Stimulated activated CD8-positive, alpha-beta memory T cell treated with anti-CD3 and anti-CD28 coated beads, Interleukin-7, amount 100 ng/mL, for 48 hours (primary cell): ENCODE measurements at places on chromosomes 7 and 10.

GRCh38 chr7:134420424-134421125 lies 38.3 kb downstream of the AKR1B1 start:
- no peak for DNase-seq

GRCh38 chr10:17056781-17057428 lies 72.7 kb downstream of the CUBN start:
- no peak for DNase-seq

DNA sequence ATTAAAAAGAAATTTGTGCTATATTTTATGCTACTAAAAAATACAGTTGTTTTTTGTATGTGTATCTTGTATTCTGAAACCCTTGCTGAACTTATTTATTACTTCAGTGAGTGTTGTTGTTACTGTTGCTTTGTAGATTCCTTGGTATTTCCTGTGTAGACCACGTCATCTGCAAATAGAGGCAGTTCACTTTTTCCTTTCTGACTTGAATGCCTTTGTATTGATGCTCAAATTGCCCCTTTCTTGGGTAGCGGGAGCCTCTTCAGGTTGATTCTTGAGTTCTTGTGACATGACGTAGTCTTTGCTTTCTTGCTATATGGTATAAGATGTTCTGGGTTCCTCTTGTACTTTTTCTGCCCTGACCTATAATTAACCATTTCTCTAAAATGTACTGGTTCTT lies 504.1 kb downstream of the SDK1 start:
- DNase-seq, result no peak

GRCh38 chr10:23606456-23606855 lies 167.6 kb downstream of the OTUD1 start:
- DNase-seq, result no peak

- no peak for DNase-seq
Measured at GRCh38 chr10:119784340-119785067, 58.7 kb downstream of the INPP5F start.

GRCh38 chr7:152667958-152668357 lies 8.0 kb downstream of the XRCC2 start:
- DNase-seq, result no peak

GRCh38 chr10:3941676-3942075 lies 156.7 kb upstream of the KLF6 start:
- DNase-seq, result no peak

DNA sequence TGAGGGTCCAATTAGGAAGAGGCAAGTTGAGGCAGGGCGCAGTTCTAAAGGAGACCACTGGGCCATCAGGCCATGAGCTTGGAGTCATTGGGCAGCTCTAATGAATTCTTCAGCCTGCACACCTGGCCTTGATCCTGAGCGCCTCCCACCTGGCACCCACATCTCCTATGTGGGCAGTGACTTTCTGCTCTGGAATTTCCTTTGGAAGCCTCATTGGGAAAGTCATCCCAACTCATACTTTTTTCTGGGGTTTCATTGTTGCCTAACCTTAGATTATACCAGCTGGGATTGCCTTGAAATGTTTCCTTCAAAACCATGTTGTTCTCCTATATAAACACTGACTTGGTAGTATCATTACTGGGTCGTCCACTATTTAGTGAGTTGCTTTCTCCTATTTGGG lies 54.1 kb downstream of the PLPP4 start:
- DNase-seq, result no peak

DNA sequence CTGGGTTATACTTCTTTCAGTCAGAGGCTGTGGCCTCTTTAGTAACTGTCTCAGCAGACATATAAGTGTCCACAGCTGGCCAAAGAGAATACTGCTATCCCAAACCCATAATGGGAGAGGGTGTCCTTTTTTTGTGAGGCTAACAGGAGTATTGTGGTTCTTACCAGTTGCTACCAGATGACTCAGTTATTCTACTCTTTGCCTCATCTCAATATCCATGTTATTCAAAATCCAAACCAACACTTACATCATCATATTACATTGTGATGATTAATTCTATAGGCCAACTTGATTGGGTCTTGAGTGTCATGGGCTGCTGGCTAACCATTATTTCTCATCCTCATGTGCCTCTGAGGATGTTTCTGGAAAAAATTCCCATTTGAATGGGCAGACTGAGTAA lies 120.9 kb downstream of the TMEM168 start:
- DNase-seq, result no peak

GRCh38 chr10:100876585-100877460 lies 35.9 kb upstream of the SLF2 start:
- DNase-seq, result no peak

DNA sequence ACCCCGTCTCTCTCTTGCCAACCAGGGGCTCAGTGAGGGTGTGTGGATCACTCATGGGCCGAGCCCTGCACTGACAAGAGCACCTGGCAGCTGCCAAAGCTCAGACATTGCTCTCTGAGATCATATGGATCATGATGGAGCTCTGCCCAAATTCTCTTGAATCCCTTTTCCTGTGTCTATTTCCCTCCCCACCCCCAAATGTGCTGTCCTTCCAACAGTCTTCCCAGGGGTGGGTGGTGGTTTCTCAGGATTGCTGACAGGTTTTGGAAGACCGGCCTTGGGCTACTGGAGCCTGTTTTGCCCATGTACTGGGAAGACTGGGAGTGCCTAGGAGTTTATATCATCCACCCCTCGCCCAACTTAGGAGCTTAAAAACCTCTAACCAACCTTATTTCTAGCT lies 10.5 kb downstream of the ARHGAP22 start:
- DNase-seq, result no peak

GRCh38 chr10:1284076-1284475 lies 227.9 kb downstream of the WDR37 start:
- DNase-seq, result no peak

- DNase-seq, result no peak
Measured at GRCh38 chr7:77223261-77223660, 23.6 kb upstream of the FGL2 start.

DNA sequence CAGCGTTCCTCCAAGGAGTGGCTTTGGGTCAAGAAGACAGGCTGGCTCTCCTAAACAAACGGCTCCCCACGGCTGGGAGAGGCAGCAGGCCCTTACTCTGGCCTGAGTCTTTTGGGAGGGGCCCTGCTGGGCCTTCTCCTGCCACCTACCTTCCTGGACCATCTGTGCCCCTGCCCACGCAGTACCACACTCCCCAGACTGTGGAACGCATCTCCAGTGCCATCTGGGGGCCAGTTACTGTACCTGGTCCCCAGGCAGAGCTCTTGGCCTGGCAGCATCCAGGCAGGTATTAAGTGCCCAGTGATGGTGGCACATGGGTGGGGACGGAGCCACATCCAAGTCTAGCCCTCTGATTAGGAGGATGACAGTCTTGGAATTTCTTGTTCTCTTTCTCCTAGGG lies 14.4 kb downstream of the ALKBH4 start:
- no peak for DNase-seq

DNA sequence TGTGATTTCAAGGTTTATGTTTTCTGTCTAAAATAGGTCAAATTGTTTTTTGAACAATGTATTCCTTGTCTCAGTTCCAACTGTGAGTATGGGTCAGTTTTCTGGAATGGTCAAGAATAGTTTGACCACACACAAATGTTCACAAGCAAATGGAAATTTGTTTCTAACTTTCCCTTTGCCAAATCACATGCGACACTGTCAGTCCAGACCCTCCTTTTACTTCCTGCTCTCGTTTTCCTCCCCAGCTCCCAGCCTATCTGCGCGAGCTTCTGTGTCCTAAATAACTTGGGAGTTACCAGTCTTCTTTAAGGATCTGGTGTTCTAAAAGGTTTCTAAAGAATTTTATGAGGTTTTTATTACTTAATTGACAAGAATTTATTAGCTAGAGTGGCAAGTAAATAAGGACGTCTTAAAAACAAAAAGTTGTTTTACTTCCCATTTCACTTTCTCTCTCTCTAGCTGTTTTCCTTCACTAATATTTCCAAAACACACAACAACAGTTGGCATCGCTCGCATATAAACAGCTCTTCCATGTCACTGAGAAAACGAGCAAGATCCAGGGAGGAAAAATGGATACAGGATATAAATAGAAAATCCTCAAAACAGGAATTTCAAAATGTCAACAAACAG lies 266.1 kb upstream of the KLF6 start:
- no peak for DNase-seq

GRCh38 chr10:127971963-127972615 lies 65.2 kb downstream of the PTPRE start:
- no peak for DNase-seq
